ENCODE measurements at places on chromosomes 7 and 10. TPM values are rescaled to one million over a fixed set of nuclear protein-coding genes. Genes with fewer than 3 reads are reported as not detected.

Gene CHCHD1
- polyA plus RNA-seq, result 14.3 TPM

Gene FAM25C
- not detected for polyA plus RNA-seq

DNA sequence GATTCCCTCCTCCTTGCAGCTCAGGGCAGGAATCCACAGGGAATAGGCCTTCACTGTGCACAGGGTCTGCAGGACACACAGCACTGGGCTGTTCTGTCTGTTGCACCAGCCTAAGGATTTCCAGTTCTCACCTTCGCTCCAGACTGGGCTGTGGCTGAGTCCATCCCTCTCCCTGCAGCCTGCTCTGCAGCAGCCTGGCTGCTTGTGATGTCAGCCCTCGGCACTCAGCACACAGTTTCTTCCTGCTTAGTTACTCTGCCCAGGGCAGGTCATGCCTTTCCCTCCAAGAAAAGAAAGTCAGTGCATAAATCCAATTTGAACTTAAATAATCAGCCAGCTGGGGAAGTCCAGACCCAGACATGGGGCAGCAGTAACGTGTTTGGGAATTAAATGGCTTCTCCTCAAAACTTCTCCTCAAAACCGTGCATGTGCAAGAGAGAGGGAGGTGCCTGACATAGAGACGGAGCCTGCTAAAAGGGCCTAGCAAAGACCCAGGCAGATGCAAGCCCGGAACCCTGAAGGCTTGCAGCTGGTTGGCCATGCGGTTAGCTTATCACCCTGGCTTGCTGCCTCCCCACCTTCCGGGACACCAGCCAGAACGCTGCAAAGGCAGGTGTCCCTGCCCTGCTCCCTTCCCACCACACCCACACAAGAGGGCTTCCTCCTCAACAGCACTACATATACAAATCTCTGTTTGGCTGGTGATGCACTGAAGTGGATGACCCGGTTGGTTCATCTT lies 10.9 kb upstream of the GDF2 start:
- DNase-seq, result no peak

DNA sequence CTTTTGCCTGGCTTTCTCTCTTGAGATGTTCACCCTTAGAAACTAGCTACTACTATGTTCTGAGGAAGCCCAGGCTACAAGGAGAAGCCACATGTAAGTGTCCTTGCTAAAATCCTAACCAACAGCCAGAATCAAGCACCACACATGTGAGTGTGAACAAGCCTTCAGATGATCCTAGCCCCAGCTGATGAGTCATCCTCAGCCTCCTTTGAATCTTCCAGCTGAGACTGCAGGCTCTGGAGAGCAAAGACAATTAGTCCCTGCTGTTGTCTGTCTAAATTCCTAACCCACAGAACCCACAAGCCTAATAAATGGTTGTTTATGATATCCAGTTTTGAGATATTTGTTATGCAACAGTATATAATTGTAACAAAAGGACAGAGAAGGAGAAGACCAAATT lies 92.8 kb upstream of the TAC1 start:
- no peak for DNase-seq

DNA sequence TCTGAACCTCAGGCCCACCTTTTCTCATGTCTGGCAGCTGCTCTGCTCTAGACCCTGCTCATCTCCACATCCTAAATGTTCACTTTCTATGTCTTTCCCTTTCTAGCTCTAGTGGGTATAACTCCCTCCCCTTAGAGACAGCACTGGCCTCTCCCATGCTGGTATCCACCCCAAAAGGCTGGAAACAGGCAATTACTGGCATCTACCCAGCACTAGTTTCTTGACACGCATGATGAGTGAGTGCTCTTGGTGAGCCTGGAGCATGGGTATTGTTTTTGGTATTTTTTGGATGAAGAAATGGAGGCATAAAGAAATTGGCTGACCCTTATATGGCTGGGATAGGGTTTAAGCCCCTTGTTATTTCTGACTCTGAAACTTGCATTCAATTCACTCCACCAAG lies 156.0 kb downstream of the EGFR start:
- no peak for DNase-seq

- DNase-seq, result no peak
Observed at GRCh38 chr7:103660455-103661371, 214.7 kb upstream of the SLC26A5 start.

GRCh38 chr10:25758041-25758457 lies 176.0 kb upstream of the MYO3A start:
- no peak for DNase-seq

GRCh38 chr7:29350351-29350750 lies 155.8 kb downstream of the CHN2 start:
- DNase-seq, result no peak

DNA sequence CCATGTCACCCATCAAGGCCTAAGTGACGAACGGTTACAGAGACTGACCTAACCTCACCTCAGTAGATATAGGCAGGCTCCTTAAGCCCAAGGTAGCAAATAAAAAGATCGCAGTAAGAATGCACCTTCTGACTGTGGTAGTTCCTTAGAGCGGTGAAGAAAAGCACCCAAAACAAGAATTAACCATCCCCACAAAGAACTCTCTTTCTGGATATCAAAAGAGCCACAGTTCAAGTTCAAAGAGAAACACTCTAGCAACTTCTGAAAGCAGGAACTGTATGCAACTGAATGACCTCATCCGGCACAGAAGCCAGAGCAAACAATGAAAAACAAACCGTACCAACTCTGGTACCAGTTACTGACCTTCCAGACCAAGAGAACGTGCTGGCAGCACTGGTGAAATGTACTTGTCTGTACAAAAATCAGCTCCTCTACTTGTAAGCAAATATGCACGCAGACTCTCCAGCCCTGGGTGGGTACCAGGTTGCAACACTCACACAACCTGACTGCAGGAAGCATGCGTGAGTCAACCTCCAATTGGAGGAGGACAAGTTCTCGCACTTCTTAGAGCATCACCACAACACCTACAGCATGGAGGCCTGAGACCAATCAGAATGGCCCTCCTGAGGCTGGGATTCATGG lies 202.7 kb downstream of the FAM107B start:
- no peak for DNase-seq
